NCI-H2171 treated with DMSO at 0.1 percent for 48 hours (cell line): ENCODE measurements at places on chromosomes 7 and 10.

- DNase-seq: no peak
Measured at GRCh38 chr7:21624320-21624719, 81.5 kb downstream of the DNAH11 start.

DNA sequence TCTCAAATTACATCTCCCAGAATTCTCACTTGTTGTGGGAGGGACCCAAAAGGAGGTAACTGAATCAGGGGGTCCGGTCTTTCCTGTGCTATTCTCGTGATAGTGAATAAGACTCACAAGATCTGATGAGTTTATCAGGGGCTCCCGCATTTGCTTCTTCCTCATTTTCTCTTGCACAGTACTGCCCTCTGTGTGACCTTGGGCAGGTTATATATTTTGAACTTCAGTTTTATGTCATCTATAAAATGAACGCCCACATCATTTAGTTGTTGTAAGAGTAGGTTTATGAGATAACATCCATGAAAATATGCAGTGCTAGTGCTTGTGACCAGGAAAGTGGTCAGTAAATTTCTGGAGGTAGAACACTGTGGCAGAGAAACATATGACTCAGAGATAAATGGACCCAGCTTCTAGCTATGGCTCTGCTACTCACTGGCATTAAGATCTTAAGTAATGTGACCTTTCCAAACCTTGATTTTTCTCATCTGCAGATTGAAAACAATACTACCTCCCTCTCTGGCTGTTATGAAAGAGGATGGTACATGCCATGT is 44.3 kb downstream of the SCRN1 start:
- DNase-seq: no peak

DNA sequence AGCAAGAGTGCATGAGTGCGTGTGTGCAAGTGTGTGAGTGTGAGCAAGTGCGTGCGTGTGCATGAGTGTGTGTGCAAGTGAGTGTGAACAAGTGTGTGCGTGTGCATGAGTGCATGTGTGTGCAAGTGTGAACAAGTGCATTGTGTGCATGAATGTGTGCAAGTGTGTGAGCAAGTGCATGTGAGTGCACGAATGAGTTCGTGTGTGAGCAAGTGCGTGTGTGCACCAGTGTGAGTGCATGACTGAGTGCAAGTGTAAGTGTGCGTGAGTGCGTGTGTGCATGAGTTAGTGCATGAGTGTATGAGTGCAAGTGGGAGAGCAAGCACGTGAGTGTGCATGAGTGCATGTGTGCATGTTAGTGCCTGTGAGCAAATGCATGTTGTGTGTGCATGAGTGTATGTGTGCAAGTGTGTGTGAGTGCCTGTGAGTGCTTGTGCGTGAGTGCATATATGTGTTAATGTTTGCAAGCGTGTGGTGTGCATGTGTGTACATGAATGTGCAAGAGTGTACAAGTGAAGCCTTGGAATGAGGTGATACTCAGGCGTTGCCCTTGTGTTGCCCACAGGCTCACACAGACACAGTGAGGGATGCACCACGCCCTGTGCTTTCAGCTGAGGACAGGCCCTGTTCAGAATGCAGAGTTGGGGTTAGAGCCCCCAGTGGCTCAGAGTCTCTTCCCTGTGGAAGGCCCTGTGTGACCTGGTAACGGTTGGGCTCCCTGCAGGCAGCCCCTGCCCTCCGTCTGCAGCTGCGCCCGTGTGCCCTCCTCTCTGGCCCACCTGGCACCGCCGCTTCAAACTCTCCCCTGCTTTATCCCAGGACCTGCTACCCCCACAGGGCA is 97.1 kb downstream of the NKX6-2 start:
- DNase-seq: no peak

DNA sequence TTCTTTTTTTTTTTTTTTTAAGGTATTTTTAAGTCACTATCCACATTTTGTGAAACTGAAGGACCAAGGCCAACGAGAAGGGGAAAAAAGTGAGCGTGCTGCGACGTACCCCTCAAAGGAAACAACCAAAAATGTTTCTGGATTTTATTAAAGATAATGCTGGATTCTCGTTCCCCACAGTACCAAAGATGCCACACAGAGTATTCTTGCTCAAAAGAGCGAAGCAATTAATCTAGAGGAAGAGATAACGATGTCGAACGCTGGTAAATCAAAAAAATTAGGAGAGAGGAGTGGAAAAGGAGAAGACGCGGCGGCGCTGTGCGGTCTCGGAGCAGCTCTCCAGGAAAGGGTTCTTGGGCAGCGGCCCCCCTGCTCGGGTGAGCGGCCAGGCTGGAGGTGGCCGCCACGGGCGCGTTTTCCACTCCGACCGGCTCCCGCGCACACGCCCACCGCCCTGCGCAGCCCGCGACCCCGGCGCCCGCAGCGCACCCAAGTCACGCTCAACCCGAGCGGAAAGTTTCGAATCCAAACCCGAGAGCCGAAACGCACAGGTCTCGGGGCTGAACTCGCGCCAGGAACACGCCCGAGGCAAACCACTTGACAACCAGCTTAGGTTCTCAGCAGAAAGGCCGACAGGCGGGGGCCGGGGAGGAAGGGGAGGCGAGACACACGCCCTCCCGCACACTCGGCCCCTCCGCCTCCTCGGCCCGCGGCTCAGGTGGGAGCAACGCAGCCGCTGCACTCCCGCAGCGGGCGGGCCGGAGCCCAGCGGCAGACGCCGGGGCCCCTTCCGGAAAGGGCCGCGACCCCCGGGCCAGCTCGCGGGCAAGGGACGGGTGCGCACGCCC is 989 bp downstream of the SRPK2 start:
- DNase-seq: peak; percentile 44

DNA sequence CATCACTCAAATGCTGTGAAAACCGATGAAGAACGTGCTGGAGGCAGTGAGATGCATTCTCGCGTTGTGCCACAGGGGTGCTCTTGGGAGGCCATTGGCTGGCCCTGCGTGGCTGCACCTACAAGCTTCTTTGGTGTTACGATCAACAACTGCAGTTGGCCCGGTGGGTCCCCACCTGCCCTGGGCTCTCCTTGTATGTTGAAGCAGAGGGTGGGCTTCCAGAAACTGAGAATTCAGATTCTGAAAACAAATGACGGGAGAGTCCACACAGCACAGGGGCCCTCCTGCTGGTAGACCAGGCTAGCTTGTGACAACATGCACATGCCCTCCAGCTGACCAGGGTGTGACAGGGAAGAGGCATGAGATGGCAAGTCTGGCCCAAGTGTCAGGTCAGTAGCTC is 23.7 kb upstream of the DDC start:
- DNase-seq: no peak

DNA sequence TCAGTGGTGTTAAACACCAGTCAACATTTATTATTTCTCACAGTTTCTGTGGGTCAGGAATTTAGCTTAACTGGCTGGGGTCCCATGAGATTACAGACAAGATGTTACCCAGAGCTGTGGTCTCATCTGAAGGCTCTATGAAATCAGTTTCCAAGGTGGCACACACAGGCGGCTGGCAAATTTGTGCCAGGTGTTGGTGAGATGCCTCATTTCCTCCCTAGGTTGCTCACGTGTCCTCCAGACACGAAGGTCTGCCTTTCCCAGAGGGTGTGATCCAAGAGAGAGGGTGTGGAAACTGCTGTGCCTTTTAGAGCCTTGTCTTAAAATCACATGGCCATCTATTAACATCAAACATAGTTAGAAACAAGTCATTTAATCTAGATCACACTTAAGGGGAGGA is 209.0 kb downstream of the JCAD start:
- peak; percentile 1 for DNase-seq

- no peak for DNase-seq
Measured at GRCh38 chr10:73926152-73926764, 15.3 kb downstream of the PLAU start.

DNA sequence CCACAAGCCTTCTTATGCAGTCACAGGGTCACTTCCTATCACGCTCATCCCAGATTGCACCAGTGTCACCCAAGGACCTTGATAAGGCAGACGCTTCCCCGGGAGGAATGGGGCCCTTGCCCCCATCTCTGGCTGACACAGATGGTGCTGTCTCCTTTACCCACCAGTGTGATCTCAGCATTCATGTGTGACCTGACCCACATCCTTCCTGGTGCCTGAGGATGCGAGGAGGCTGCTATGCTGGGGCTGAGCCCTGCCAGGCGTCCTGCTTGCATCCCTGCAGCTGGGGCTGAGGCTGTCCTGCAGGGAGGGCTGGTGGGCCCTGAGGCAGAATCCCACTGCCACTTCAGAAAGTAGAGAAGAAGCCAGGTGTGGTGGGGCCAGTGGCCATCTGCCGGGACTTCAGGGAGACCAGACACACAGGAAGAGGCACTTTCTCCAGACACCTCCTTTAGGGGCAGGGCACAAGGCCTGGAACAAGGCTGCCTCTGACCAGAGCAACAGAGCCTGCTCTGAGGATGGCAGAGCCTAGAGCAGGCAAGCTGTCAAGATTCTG is 35.3 kb downstream of the RASGEF1A start:
- DNase-seq: no peak

GRCh38 chr7:127413962-127414361 is 21.5 kb upstream of the ZNF800 start:
- no peak for DNase-seq

GRCh38 chr10:83533290-83533689 is 606.0 kb upstream of the GHITM start:
- no peak for DNase-seq

GRCh38 chr10:124222988-124223710 is 129.8 kb upstream of the CHST15 start:
- DNase-seq: no peak

GRCh38 chr7:1095621-1096155 is 7.8 kb downstream of the GPER1 start:
- no peak for DNase-seq

GRCh38 chr10:132685101-132685891 is 100.7 kb downstream of the NKX6-2 start:
- DNase-seq: no peak

DNA sequence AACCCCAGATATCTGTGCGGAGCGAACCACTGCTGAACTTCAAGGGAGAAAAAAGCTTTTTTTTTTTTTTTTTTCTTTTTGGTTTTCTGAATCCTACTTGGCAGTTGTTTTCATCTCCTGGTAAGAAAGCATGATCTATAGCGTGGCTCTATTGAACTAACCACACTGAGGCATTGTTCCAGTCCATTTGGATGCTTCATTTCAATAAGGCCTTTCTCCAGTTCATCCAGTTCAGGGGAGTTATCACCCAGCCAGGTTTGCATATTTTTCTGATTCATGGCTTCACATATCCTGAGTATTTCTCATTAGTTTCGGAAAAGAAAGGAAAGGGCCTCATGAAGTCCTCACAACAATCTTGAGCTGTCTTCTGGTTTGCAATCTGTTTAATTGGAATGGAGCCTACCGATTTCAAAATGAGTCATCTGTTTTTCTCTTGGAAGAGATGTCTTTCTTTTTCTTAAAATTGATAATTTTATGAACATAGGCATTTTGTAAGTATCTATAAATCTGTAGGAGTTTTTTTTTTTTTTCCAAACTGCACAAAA is 93.1 kb upstream of the STEAP4 start:
- no peak for DNase-seq

GRCh38 chr7:52253953-52254352 is 781.5 kb upstream of the POM121L12 start:
- no peak for DNase-seq

DNA sequence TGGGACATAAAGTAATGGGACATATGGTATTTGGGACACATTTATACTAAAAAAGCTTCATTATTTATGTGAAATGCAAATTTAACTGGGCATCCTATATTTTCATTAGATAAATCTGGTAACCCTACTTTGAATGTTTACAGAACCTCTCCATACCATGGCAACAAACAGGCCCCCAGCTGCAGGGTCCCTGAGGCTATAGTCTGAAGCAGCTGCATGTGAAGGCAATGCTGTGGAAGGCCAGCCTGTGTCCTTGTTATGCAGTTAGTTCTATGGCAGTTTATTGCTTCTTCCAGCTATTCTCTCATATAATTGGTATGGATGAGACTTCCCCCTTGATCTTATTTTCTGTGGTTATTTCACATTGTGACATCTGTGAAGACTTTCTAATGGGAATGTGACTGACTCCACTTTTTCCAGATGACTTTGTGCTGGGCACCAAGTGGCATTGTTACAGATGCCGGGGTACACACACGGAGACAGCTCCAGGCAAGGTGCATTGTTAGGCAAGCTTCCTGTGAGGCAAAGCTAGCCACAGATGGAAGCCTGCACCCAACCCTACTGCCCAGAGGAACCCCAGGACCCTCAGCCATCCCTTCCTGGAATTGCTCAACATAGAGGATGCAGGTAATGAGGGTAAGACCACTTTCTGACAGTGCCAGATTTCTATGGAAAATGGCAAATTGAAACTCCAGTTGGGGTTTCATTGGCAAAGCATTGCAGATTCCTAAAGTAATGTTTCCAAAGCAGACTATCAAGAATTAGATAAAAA is 49.5 kb upstream of the ADAM12 start:
- no peak for DNase-seq

GRCh38 chr10:96509017-96509641 is 4.6 kb downstream of the TLL2 start:
- no peak for DNase-seq

- no peak for DNase-seq
Measured at GRCh38 chr7:64653721-64654401, 12.1 kb upstream of the ZNF107 start.

DNA sequence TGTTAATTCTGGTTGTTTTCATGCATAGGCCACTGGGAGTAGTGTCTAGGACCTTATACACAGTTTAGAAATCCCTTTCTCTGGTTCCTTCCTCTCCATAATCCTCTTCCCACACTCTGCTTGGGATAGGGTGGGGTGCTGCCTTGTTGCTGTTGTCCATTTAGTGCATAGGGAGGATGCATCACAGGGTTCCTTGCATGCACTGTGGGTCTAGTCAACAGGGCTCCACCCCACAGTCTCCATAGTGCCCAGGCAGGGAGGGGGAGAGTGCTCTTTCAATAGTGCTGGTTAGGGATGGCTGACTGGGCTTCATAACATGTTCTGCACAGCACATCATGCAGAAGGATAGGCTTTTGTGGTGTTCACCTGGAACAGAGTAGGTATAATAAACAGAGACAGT is 81.1 kb downstream of the ARHGAP12 start:
- no peak for DNase-seq

- peak; percentile 20 for DNase-seq
Measured at GRCh38 chr7:74033372-74034311, 5.7 kb downstream of the ELN start.

DNA sequence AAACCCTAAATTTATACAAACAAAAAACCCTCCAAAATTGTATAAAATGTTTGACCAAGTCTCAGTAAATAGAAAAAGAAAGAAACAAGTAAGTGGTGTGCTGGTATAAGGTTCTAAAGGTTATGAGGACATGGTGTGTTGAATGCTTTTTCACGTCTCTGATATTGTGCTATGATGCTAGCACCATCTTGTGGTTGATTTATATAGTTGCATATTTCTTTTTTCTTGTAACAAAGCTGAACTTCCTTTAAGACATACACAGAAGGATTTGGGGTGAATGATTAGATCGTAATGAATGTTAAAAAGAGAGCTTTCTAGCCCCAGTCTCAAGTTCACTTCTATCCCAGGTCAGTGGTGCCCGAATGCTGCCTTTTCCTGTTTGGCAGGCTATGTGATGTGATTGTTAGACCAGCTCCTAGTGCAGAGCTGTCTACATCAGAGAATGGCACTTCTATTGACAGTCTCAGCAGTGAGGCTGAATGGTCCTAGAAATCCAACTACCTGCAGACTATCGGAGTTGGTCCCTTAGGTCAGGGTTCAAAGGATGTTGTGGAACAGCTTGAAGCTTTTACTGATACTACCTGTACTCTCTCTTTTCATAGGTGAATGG is 25.0 kb downstream of the VTI1A start:
- DNase-seq: peak; percentile 58

- no peak for DNase-seq
Measured at GRCh38 chr10:5665373-5666007, 905 bp downstream of the ASB13 start.

- DNase-seq: no peak
Measured at GRCh38 chr10:28754930-28755718, 77.8 kb downstream of the BAMBI start.

- no peak for DNase-seq
Measured at GRCh38 chr7:140059273-140060242, 3.2 kb downstream of the PARP12 start.
